Activated CD4-positive, alpha-beta T cell treated with anti-CD3 and anti-CD28 coated beads for 36 hours (primary cell): ENCODE measurements at places on chromosomes 7 and 10. TPM values are rescaled to one million over a fixed set of nuclear protein-coding genes. Genes with fewer than 3 reads are reported as not detected.

The GSTO2 gene
- total RNA-seq, result 2.8 TPM

The C1QL3 gene
- total RNA-seq, result not detected

The HYAL4 gene
- total RNA-seq, result not detected

The TMEM225B gene
- total RNA-seq, result 0.57 TPM

The TMEM254 gene
- total RNA-seq, result 11.3 TPM

The CLRN3 gene
- not detected for total RNA-seq

DNA sequence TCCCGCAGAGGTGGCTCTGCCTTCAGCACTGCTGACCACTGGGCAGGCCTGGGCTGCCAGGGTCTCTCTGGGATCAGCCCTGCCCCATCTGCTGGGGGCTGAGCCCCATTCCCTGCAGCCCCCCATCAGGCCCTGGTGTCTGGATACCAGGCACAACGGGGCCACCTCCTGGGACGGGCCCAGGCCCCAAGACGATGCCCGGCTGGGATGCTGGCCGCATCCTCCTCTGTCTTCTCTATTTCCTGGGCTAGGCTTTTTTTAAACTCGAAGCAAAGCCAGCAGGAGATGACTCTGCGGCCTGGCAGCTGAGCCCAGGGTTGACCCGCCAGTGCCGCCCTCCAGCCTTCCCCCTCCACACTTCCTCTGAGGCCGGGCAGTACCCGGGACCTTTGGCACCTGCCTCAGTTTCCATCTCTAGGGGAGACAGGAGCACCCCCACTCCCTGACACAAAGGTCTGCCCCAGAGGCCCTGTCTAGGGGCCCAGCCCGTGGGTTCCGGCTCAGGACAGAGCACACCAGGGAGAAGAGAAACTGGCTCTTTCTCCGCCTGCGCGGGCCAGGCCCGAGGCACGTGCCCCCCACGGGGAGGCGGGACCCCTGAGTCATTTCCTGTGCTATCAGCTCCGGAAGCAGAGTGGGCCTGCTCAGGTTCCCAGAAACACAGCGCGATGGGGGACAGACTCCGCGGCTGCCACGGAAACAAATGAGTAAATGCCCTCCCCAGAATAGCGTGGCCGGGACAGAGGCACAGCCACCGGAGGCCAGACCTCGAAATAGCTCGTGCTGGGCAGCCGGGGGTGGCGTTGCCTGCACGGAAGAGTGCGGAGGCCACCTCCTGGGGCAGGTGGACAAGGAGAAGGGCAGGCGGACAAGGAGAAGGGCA lies 84.6 kb upstream of the PDGFA start:
- DNase-seq, result peak; percentile 97
- H3K4me3 ChIP-seq, result peak overlapping the region; percentile 78
- peaks cover 46% of the 10 kb centered on the region for H3K36me3 ChIP-seq
- H3K4me1 ChIP-seq, result peaks cover 68% of the 10 kb centered on the region

DNA sequence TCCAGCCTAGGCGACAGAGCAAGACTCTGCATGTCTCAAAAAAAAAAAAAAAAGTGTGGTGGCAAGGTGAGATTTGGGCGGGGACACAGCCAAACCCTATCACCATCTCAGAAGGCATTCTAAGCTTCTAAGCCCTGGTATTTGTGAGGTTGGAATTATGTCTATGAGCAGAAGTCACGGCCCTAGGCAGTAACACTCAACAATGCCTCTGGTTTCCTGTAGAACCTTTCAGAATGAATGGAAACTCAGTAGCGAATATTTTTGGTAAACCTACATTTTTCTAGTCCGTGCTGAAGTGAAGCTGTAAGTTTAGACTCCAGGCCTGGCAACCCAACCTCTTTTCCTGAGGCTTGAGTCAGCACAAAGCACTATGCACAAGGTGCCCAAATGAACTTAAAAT lies 88.3 kb downstream of the FAM107B start:
- H3K27me3 ChIP-seq, result no peaks in the 10 kb centered on the region
- H3K4me1 ChIP-seq, result peaks cover 27% of the 10 kb centered on the region
- H3K27ac ChIP-seq, result no peak overlapping the region
- H3K4me3 ChIP-seq, result no peak overlapping the region

DNA sequence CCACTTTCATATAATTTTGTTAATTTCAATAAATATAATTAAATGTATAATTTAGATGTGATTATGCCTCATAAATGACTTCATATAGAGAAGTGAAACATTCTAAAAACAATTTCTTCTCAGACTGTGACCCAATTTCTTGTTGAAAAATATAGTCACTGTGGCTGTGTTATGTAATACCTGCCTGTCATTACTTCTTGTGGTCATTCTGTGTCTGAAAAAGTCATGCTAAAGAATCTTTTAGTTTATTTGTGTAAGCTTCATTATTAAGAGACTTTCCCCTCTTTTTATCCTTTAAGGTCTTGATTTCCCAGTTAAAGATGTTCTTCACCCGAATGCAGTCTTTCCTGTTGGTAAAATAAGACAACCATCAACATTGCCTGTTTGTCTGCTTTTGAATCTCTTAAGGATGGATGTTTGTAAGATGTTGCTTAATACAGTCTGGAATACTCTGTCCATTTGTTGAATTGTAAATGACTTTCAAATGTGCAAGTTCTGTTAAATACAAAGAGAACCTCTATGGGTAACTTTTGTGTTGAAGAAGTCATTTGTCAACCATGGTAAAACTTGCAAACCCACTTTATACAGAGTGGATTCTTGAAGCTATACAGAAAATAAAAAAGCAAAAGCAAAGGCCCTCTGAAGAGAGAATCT lies 16.0 kb downstream of the KAT6B start:
- H3K4me1 ChIP-seq, result peaks cover 28% of the 10 kb centered on the region
- peaks cover 22% of the 10 kb centered on the region for H3K36me3 ChIP-seq
- H3K27ac ChIP-seq, result no peak overlapping the region
- no peak overlapping the region for H3K4me3 ChIP-seq

DNA sequence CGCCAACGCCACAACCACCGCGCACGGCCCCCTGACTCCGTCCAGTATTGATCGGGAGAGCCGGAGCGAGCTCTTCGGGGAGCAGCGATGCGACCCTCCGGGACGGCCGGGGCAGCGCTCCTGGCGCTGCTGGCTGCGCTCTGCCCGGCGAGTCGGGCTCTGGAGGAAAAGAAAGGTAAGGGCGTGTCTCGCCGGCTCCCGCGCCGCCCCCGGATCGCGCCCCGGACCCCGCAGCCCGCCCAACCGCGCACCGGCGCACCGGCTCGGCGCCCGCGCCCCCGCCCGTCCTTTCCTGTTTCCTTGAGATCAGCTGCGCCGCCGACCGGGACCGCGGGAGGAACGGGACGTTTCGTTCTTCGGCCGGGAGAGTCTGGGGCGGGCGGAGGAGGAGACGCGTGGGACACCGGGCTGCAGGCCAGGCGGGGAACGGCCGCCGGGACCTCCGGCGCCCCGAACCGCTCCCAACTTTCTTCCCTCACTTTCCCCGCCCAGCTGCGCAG lies 424 bp downstream of the EGFR start:
- no peak overlapping the region for H3K4me3 ChIP-seq
- H3K36me3 ChIP-seq, result no peaks in the 10 kb centered on the region
- peak; percentile 14 for DNase-seq
- peaks cover 60% of the 10 kb centered on the region for H3K27me3 ChIP-seq
- no peaks in the 10 kb centered on the region for H3K4me1 ChIP-seq
- H3K27ac ChIP-seq, result no peak overlapping the region

DNA sequence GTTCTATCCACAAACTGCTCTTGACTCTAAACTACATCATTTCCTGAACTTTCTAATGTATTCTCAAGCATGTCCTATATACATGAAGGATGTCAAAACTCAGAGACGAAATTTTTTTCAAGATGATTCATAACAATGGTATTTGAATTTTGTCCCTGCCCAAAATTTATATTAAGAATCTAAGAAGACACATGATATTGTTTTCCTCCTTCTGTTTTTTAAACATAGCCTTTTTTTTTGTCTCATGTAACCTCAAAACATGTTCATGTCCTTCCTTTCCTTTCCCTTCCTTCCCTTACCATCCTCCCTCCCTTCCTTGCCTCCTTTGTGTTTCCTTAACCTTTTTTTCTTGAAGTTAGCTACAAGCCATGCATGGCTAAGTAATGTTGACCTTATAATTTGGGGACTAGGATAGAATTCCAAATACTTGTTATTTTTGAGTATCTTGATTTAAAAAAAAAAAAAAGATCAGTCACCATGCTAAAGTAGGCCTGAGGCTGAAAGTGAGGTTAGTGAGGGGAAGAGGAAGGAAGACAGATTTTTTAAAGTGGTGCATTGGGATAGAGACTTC lies 163.0 kb downstream of the SUGCT start:
- H3K4me3 ChIP-seq, result no peak overlapping the region
- no peaks in the 10 kb centered on the region for H3K36me3 ChIP-seq
- H3K27ac ChIP-seq, result no peak overlapping the region
- no peaks in the 10 kb centered on the region for H3K27me3 ChIP-seq
- no peak for DNase-seq

DNA sequence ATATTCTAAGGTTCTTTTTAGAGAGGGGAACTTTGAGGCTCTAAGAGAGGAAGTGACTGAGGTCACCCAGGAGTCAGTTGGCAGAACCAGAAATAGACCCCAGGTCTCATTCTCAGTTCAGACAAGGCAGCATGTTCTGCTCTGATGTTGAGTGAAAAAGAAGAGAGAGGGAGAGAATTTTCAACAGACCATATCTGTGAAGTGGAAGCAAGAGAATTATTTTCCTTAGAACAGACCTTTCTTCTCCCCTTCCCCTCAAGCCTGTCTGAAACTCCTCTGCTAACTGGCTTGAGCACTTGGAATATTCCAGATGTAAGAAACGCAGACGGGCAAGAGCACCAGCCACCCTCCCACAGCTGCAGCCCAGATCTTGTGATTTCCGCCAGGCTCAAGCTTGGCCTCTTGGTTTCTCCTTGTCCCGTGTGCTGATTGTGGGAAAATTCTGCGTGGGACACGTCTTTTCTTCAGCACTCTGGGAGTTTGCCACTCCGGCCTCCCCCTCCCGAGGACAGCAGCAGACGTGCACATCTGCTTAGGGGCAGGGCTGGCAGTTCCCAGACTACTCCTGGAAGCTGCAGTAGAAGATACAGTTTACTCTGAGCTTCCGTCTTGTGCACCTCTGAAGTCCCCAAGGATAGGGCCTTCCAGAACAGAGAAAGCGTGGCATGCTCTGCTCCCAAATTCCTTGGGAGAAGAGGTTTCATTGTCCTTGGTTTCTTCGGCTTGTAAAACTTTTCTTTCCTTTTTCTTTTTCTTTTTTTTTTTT lies 22.7 kb upstream of the IKZF1 start:
- H3K4me1 ChIP-seq, result peaks cover 64% of the 10 kb centered on the region
- peak overlapping the region; percentile 85 for H3K27ac ChIP-seq
- DNase-seq, result no peak
- peak overlapping the region; percentile 55 for H3K4me3 ChIP-seq

DNA sequence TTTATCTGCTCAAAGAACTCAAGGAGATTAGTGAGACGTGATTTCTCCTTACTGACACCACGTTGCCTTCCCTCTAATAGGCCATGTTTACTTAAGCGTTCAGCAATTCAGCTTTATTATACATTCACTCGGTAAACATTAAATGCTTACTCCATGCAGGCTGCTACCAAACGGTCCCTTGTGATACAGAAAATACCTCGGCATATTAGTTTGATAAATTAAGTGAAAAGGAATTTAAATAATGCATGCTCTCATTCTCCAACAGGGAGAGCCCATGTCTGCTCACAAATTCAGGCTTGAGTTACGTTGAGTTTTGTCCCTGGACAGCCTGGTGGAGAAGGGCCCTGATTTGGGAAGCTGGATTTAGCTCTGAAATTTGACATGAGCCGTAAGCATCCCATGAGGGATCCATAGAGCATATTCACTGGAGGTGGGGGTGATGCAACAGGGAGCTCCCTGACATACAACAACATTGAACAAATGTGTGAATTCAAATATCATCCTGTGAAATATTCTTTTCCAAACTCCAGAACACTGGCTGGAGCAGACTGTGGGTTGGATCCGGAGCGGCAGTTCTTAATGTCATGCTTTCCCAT lies 86.3 kb downstream of the TBXAS1 start:
- peaks cover 5% of the 10 kb centered on the region for H3K36me3 ChIP-seq
- H3K27ac ChIP-seq, result no peak overlapping the region
- H3K4me3 ChIP-seq, result no peak overlapping the region
- DNase-seq, result no peak

- no peak overlapping the region for H3K27ac ChIP-seq
- H3K27me3 ChIP-seq, result no peaks in the 10 kb centered on the region
- no peaks in the 10 kb centered on the region for H3K36me3 ChIP-seq
- H3K4me3 ChIP-seq, result no peak overlapping the region
Measured at GRCh38 chr10:90917238-90917967, 3.5 kb downstream of the ANKRD1 start.

DNA sequence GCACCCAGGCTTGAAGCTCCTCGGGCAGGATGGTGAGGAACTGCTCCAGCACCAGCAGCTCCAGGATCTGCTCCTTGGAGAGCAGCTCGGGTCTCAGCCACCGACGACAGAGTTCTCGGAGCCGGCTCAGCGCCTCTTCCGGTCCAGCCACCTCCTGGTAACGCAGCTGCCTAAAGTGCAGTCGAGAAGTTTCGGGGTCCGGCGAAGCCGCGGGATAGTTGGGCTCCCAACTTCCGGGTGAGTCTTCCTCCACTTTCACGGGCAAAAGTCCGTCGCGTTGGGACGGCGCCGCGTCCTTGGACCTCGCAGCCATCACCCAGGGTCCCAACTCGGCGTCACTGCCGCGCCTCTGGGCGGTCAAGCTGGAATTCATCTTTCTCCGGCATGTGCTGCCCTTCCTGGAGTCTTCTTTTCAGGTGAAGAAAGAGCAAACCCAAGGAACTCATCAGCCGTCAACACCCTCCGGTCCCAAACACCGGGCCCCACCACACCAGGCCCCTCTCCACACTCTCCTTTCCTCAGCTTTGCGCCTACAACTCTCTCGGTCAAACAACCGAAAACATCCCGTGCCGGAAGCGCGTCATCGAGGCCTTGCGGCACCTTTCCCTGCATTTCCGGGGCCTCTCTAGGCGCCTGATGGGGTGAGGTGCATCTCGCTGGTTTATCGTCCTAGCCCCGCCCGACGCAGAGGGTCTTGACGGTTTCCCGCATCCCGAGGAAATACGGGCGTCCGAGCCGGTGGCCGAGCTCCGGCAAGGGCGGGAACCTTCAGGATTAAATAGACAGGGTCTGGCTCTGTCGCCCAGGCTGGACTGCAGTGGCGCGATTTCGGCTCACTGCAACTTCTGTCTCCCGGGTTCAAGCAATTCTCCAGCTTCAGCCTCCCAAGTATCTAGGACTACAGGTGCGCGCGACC lies at the start of gene ZNF394:
Gene ZNF394 (minus strand): TSS at position 561 of the 916 bp plus-strand sequence. CDS start 188 bp downstream, at position 373.
- peak within 1 kb of the TSS; percentile 100 for H3K27ac ChIP-seq
- peaks cover 23% of the 10 kb centered on the region for H3K4me1 ChIP-seq
- no peaks in the 10 kb centered on the region for H3K27me3 ChIP-seq
- DNase-seq, result peak; percentile 94
- peak within 1 kb of the TSS; percentile 97 for H3K4me3 ChIP-seq
- H3K36me3 ChIP-seq, result peaks cover 41% of the 10 kb centered on the region

DNA sequence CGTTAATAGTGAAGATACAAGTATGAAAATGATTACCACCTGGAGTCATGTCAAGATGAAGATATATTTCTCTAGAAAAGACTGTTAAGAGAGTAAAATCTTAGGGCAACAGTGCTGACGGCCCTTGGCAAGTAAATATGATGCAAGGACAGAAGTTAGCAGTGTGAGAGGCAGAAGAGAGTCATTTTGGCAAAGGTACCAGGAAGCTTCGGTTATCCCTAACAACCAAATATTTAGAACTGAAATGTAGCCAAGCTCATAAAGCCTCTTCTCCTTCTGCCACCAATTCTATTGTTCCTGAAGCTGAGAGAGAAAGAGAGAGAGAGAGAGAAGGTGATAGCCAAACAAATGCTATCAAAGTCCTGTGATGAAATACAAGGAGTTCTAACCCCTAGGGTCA lies 109.6 kb downstream of the MACC1 start:
- no peak overlapping the region for H3K27ac ChIP-seq
- no peaks in the 10 kb centered on the region for H3K36me3 ChIP-seq
- peaks cover 8% of the 10 kb centered on the region for H3K4me1 ChIP-seq
- no peak overlapping the region for H3K4me3 ChIP-seq
